AG20443 (cell line): ENCODE measurements at places on chromosomes 6 and 20.
A peak's percentile ranks its signal among the peaks of the same experiment; 100 is the strongest.

GRCh38 chr20:2839732-2840137 lies 720 bp downstream of the PCED1A start:
- no peak for DNase-seq

- no peak for DNase-seq
Measured at GRCh38 chr20:59164686-59165391, 1.2 kb downstream of the ZNF831 start.

DNA sequence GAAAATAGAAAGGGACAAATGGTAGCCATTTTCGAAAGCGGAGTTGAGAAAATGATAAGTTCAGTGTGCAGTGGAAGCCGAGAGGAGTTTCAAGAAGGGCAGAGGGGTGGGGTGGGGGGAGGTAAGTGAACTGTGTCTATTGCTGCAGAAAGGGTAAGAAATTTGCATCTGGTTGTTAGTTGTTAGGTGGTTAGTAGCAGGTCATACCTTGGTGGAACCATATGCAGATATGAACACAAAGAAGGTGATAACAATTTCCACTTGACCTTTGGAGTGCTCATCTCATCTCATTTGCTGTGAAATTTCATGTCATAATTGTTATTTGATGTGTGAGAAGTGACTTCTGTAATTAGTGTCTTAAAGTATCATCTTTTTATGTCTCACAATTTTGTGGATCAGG lies 288.2 kb downstream of the QKI start:
- DNase-seq: no peak

GRCh38 chr6:40892223-40892622 lies 146.8 kb downstream of the UNC5CL start:
- DNase-seq: no peak

- peak; percentile 87 for DNase-seq
Measured at GRCh38 chr20:19974630-19975435, 42.3 kb upstream of the NAA20 start.

DNA sequence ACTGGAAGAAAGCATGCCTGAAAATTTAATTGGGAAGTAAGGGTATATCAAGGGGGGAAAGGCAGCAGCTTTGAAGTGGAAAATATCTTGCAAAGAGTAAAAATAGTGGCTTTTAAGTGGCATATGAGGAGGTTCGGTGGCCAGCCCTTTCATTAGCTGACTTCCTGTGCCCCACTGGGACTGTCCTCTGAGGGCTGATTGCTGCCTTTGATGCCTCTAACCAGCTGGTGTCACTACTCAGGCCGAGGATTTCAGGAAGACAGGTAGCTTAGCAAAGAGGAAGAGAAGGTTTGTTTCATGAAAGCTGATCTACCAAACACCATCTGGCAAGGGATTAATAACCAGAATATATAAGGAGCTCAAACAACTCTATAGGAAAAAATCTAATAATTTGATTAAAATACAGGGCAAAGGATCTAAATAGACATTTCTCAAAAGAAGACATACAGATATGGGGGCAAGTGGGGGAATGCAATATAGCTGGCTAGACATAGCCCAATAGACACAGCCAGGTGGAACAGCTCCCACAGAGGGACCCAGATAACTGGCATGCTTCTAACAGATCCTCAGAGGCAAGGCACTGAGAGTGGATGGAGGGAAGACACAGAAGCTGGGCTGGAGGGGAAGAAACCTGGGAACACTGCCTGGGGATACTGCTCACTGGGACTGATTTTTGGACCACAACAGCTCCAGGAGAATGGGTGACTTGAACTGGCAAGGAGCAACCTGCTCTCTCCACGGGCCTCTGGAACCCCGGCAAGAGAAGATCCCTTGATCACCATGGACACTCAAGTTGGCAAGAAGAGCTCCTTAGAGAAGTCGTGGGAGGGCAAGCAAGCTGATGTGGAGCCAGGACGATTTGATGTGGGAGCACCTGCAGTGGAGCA lies 33.2 kb downstream of the CCN2 start:
- no peak for DNase-seq

DNA sequence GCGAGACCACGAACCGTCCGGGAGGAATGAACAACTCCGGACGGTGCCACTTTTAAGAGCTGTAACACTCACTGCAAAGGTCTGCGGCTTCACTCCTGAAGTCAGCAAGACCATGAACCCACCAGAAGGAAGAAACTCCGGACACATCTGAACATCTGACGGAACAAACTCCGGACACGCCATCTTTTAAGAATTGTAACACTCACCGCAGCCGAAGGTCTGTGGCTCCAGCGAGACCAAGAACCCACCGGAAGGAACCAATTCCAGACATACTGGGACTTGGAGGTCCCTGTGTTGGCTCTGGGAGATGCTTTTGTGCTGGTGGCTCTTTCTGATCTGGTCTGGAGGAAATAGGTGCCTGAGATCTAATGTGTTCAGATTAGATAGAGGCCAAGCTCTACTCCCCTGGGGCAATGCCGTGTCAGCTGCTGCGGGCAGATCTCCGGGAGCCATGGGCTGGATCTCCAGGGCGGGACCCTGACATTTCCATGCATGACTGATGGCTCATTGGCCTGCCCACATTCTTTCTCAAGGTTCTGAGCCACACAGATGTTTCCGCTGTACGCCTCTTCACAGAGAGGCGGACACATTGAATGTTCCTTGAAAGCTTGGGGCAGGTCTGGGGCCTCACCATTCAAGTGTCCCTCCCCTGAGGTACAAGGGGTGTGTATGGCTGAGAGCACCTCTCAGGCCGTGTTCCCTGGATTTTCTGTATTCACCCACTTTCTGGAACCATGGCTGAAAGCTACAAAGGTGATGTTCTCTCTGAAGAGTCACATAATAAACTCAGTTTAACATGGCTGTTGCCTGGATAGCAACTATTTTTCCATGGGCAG lies 29.3 kb downstream of the GMPR start:
- DNase-seq: no peak

DNA sequence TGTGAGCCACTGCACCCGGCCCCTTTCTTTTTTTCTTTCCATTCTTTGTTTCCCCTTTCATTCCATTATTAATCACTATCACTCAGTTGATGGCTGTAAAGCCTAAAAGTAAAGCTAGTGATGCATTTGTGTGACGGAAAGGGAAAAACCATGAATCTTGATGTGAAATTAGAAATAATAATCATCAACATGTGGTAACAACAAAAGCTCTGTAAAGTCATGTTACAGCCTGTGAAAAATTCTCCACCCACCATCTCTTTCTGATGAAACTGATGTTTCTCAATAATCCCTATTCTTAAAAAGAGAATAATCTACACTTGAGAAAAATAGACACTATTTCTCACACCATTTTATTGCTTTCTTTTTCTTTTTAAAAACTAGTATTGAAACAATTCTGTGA lies 80.0 kb downstream of the CRYBG1 start:
- DNase-seq: no peak

DNA sequence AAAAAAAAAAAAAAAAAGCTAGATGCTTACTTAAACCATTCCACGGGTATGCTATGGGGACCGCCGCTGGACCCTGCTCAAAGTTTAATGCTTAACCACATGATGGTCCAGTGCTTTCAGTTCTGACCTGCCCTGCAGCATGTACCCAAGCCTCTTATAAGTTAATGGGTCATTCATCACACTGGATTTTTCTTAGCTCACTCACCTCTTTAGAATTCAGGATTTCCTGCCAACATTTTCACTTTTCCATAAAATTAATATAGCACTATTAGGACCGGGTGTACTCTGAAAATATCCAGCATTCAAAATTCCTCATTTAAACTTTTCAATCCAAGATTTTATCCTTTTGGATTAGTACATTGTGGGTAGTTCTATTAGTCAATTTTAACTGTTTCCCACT lies 140.8 kb downstream of the ALDH8A1 start:
- peak; percentile 15 for DNase-seq

GRCh38 chr20:34368547-34368946 lies 5.5 kb downstream of the ITCH start:
- DNase-seq: no peak

GRCh38 chr20:51493346-51493791 lies 49.1 kb downstream of the NFATC2 start:
- DNase-seq: no peak

- no peak for DNase-seq
Measured at GRCh38 chr6:62775427-62776022, 435.7 kb upstream of the FKBP1C start.

DNA sequence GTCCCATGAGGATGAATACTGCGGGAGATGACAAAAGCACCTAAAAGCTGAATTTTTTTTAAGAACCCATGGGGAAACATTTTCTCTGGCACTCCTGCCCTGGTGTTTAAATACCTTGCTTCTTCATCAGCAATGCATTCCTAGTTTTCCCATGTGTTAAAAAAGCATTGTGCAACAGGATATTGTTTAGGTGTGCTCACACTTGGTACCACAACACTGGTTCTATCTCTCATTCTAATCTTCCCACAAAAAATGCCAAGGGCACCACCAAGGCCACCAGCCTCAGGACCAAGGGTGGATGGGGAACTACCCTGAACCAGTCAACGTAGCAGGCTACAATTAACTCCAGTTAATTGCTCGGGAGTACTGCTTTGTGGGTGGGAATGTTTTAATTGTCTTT lies 50.9 kb downstream of the ALDH5A1 start:
- DNase-seq: no peak

GRCh38 chr6:170283212-170284081 lies 7.4 kb downstream of the DLL1 start:
- no peak for DNase-seq

DNA sequence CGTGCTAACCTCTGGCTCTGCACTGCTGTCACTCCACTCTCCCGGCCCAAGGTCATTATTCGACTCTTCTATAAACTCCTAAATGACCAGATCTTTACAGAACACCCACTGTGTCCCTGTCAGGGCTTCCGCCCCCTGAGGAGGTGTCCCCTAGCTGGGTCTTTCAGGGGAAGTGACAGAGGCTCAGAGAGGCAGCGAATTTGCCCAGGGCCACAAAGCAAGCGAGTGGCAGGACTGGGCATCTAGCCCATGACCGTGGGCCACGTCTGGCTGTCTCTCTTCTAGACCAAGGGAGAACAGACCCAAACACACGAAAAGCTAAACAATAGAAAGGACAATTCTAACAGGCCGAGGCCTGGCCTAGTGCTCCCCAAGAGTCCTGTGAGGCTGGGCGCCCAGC lies 27.4 kb downstream of the FOXF2 start:
- DNase-seq: no peak

- DNase-seq: no peak
Measured at GRCh38 chr20:11958855-11959254, 41.2 kb downstream of the BTBD3 start.

GRCh38 chr6:4979426-4979825 lies 24.4 kb downstream of the RPP40 start:
- DNase-seq: no peak

DNA sequence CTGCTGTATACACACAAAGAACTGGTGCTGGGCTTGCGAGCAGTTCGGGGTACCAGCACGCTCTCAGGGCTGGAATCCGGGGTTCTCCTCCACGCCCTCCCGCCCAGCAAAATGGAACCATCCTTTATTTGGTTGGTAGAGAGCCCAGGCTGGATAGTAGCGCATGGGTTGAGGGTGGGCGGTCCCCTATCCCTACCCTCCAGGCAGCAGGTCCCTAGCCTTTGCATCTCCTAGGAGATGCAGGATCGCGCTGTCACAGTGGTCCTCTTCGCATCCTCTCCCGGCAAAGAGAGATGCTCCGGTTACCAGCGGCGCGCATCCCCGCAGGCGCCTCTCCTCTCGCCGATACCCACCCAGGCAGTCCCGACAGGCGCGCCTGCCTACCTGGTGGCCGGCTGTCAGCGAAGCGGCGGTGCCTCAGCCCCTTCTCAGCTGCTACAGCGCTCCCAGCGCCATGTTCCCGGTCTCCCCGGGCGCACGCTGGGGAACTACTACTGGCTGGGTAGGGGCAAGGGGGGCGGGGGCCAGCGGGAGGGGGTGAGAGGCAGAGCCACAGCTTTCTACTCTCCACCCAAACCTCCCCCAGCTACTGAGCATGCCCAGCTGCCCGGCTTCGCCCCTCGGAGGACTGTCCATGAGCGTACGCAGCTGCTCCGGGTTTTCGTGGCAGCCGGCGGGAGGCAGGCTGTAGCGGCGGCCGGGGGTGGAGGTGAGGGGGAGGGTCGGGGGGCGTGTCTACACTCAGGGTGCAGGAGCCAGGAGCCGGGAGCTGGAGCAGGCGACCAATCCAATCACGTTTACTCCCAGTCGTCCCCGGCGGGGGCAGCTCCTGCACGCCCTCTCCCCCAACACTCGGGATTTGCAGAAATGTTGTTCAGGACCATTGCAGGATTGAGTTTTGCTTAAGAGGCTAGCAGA lies at the start of gene PAK5:
Gene PAK5 (minus strand): TSS at position 699 of the 918 bp plus-strand sequence. CDS start 194,748 bp downstream, outside the sequence.
- peak; percentile 34 for DNase-seq

GRCh38 chr6:123529843-123530242 lies 106.9 kb downstream of the TRDN start:
- DNase-seq: no peak

DNA sequence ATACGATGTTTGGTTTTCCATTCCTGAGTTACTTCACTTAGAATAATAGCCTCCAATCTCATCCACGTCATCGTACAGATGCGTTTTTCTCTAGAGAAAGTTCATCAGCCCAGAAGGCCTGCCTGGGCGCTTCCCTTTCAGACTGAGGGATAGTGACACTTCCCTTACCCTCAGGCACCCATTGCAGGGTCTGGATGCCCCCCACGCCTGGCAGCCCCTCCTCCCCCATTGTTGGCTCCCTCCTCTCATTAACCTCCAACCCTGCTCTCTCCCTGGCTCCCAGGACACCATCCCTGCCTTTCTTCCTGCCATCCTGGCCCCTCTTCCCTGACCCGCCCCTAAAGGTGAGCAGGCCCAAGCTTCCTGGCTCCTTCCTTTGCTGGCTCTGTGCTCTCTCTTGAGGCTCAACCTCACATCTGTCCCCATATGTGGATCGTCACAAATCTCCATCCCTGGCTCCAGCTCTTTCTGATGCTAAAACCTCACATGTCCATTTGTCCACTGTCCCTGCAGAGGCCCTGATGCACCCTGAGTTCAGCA lies 145.2 kb downstream of the SYCP2 start:
- DNase-seq: no peak

- DNase-seq: peak; percentile 23
Measured at GRCh38 chr6:111626441-111626840, 20.8 kb upstream of the TRAF3IP2 start.

DNA sequence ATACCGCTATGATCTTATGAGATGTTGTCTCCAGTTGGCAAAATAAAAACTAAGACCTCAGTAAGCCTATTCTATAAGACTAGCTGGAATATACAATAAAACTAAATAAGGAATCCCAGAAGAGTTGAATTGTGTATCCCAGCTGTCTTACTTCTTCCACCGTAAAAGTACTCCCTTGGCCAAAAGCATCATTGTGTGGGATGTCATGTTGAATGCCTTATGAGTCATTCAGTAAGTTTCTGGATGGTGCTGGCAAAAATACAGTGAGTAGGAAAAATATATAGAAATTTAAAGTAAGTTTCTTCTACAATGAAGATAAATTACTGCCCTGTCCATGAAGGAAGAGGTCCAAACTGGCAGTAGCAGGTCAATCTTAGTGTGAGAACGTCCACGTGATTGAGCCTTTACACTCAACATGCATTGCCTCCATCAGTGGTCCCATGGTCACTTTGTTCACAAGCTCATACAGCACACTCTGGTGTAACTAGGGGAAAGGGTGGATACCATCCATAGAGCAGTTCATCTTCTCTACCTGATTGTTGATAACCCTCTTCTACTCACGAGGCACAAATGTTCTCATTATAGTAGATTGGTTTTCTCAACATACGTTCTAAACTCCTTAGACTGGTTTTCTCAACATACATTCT lies 13.7 kb upstream of the ZNF318 start:
- DNase-seq: peak; percentile 44
